Activated CD4-positive, alpha-beta T cell treated with anti-CD3 and anti-CD28 coated beads, Interleukin-2, amount 10 ng/mL, durations not matched to agents 24 days and 14 days (primary cell): ENCODE measurements at places on chromosomes 12 and 14. TPM values are rescaled to one million over a fixed set of nuclear protein-coding genes. Genes with fewer than 3 reads are reported as not detected.

- no peak for DNase-seq
Measured at GRCh38 chr12:12586879-12587675, 24.4 kb upstream of the DUSP16 start.

DNA sequence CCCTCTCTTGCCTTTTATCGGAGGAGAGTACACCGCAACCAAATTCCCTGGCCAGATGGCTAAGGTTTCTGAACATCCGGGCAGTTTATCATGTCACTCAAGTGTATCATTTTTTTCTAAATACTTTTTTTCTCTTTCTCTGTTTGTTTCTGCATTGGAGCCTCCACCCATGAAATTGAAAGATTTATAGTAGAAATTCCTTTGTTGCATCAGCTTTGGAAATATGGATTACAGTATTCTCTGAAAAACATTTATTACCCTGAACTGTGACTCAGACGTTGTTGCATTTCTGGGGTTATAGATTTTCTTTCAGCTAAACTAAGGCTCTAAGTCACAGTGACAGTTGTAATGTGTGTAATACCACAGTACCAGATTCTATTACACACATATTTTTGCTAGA lies 187.0 kb downstream of the SPTSSA start:
- no peak for DNase-seq

The ABCC9 gene
- 0.02 TPM in 1 of 2 replicates, not detected in the other for total RNA-seq

- DNase-seq, result no peak
Measured at GRCh38 chr12:10601860-10602259, 11.5 kb downstream of the MAGOHB start.

The SOS2 gene
- 17.7 and 17.8 TPM in 2 replicates for total RNA-seq

The FAM186B gene
- total RNA-seq, result 0.16 and 0.33 TPM in 2 replicates

GRCh38 chr14:62097824-62098223 lies 335.6 kb downstream of the SNAPC1 start:
- DNase-seq, result no peak
